ENCODE measurements at places on chromosomes 4 and X.
A peak's percentile ranks its signal among the peaks of the same experiment; 100 is the strongest.

- no peak for DNase-seq
Measured at GRCh38 chr4:181578911-181579310, 664.3 kb upstream of the TENM3 start.

DNA sequence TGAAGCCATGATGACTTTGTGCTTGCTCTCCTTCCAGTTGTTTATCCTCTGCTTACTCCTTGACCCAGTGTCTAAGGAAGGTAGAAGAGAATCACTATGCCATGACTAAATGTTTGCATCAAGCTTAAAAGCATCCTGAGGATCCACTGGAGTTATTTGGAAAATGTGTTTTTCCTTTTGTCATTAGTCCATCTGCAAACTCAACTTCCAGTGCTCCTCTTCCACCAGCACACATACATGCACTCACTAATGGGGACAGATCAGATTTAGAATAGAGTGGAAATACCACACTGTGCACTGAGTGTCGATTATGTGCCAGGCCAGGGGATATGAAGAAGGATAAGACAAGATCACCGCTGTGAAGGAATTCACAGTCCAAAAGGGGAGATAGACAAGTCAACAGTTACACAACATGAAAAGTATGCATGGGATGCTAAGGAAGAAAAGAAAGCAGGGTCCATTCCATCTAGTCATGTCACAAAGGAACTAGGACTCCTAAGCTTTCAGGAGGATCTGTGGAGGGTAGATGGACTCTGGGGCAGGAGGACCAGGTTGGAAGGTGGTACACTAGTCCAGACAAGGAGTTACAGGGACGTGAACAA is 1.9 kb downstream of the OCIAD2 start:
- DNase-seq: no peak

DNA sequence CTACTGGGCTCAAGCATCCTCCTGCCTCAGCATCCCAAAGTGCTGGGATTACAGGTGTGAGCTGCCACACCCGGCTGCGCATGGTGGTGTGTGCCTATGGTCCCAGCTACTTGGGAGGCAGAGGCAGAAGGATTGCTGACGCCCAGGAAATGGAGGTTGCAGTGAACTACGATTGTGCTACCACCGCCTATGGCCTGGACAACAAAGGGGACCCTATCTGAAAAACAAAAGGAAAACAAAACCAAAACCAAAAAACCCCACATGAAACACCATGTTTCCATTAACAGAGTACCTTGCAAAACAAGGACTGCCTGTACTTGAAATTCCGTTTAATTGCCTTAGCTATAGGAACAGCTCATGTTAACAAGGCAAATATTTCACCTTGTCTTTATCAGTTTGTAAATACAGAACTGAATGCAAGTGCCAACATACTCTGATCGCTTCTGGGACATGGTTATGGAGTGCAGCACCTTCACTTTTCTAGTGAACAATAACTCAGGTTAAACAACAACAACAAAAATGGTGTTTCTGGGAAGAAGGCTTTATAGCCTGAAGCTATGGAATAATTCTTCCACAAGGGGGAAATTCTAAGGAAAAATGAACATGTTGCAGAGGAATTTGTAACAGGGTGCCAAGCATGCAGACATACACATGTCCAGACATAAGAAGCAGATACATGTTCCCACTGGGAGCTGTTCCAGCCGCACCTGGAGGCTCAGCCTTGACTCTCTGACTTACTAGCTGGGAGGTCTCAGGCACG is 73.2 kb upstream of the STS start:
- no peak for DNase-seq

DNA sequence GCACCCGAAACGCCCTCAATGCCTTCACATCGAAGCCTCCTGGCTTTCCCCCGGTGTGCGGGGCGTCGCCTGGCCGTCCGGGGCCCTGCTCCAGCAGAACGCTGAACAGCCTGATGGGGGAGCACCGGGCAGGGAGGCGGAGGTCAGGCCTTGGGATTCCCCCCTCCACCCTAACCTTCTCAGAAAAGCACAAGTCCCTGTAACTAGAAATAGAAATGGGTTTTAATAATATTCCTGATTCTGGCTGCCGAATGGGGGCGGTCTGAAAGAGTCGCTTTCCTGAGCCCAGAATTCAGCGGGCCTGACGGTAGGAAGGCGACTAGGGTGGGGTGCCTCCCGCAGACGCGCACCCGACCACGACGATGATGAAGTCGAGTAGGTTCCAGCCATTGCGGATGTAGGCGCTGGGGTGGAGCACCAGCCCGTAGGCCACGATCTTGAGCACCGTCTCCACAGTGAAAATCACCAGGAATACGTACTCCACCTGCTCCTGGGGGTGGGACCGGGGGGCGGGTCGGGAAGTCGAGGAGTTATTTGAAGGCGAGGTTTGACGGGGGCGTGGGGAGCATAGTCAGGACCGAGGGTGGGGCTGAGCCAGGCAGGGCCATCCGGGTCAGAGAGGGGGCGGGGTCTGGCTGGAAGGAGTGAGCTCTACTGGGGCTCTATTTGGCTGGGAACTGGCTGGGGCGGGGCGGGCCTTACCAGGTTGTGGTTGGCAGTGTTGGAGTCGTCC is 2.5 kb downstream of the CACNA1F start:
- peak; percentile 5 for DNase-seq

- DNase-seq: no peak
Measured at GRCh38 chr4:5631352-5632065, 76.8 kb downstream of the EVC2 start.

- no peak for DNase-seq
Measured at GRCh38 chr4:123077330-123077729, 154.9 kb upstream of the NUDT6 start.

DNA sequence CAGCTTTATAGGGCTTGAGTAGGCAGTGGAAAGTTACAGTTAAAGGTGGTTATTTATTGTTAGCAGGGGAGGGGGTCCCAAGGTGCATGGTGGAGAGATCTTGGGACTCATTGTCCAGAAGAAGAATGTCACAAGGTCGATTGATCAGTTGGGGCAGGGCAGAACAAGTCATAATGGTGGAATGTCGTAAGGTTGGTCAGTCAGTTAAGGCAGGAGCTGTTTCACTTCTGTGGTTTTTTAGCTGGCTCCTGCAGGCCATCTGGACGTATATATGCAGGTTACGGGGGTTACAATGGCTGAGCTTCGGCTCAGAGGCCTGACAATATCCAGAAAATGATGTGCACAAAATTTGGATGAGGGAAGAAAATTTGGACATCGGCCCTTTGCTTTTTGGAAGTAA is 7.1 kb downstream of the OFD1 start:
- DNase-seq: no peak

- DNase-seq: no peak
Measured at GRCh38 chrX:127057891-127058619, 238.5 kb downstream of the PRR32 start.

DNA sequence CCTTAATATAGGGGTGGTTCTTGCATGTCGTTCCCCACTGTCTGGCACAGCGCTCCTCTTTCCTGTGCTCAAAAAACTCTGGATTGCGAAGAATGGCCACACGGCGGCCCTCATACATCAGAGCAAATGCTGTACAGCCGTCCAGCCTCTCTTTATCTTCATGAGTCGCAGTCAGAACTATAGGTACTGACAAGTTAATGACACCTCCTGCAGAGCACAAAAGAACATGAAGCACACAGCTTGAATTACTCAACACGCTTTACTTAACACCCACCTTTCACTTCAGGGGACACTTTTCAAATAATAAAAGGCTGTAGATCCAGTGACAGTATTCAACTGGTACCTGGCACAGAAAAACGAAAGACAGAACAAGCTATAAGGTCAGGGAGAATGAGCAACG is 65.3 kb downstream of the PAPSS1 start:
- no peak for DNase-seq

GRCh38 chr4:188986271-188986689 is 847.0 kb downstream of the TRIML1 start:
- DNase-seq: no peak

DNA sequence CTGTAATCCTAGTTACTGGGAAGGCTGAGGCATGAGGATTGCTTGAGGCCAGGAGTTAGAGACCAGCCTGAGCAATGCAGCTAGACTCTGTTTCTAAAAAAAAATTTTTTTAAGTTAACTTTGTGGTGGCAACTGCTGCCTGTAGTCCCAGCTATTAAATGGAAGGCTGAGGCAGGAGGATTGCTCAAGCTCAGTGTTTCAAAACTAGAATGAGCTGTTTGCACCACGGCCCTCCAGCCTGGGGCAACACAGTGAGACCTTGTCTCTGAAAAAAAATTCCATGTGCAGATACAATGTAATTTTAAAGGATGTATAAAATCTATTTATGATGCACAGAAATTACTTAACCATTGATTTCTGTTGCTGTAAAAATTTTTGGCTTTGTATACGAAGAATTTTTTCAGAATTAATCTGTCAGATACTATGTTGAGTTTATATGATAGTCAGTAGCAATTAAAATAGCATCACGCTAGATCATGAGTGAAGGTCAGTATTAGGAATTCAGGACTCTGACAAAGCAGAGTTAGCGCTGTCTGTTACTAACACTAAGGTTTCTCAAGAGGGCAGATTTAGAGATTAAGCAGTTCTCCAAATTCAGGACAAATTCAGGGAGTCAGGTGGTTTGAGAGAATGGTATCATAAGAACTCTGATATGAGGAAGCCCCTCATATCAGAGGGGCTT is 8.3 kb upstream of the AGA start:
- no peak for DNase-seq

DNA sequence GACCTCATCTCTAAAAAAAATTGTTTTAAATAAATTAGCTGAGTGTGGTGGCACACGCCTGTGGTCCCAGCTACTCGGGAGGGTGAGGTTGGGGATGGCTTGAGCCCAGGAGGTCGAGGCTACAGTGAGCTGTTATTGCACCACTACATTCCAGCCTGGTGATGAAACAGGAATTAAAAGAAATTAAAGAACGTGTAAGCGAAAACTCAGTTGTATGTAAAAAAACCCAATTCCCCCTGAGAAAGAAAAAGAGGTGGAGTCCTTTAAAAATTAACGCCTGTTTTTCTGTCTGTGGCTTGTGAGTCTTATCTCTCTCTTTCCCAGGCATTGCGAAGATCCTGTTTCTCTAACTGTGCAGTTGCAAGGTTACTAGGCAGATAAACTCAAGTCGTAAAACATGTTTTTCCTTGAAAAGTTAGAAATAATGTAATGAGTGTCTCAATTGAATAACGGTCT is 22.1 kb downstream of the EPGN start:
- DNase-seq: no peak

DNA sequence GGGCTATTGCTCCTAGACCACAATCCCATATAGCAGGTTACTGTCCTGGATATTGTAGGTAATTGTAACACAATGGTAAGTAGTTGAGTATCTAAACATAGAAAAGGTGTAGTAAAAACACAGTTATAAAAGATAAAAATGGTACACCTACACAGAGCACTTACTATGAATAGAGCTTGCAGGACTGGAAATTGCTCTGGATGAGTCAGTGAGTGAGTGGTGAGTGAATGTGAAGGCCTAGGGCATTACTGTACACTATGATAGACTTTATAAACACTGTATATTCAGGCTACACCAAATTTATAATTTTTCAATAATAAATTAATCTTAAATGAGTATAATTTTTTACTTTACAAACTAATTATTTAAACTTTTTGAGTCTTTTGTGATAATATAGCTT is 425.7 kb downstream of the PABPC4L start:
- DNase-seq: no peak

GRCh38 chr4:183783991-183784553 is 121.0 kb upstream of the STOX2 start:
- DNase-seq: no peak

DNA sequence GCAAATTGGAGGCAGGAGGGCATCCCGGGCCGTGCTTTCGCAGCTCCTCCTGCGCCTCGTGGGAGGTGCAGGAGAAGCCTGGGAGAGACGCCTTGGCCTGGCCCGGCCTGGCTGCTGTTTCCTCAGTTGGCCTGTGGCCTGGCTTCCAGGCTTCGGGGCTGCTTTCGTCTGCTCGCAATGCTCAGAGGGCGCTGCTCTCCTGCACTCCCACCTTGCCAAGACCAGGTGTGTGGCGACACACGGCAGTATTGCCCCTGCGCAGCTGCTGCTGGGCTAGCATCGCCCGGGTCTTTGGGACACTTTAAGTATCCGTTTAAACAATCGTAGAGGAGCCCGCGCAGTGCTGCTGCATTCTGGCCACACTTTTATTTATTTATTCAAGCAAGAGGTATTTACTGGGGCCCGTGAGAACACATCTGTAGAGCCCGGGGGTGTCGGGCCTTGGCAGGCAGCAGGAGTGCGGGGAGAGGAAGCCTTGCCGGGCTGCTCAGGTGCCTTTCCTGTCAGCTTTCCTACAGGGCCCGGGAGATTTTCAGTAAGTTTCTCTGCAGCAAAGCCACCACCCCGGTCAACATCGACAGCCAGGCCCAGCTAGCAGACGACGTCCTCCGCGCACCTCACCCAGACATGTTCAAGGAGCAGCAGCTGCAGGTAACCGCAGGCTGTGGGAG is 26.2 kb upstream of the HGFAC start:
- DNase-seq: no peak

GRCh38 chrX:73979551-73980131 is 324.3 kb upstream of the ZCCHC13 start:
- no peak for DNase-seq

DNA sequence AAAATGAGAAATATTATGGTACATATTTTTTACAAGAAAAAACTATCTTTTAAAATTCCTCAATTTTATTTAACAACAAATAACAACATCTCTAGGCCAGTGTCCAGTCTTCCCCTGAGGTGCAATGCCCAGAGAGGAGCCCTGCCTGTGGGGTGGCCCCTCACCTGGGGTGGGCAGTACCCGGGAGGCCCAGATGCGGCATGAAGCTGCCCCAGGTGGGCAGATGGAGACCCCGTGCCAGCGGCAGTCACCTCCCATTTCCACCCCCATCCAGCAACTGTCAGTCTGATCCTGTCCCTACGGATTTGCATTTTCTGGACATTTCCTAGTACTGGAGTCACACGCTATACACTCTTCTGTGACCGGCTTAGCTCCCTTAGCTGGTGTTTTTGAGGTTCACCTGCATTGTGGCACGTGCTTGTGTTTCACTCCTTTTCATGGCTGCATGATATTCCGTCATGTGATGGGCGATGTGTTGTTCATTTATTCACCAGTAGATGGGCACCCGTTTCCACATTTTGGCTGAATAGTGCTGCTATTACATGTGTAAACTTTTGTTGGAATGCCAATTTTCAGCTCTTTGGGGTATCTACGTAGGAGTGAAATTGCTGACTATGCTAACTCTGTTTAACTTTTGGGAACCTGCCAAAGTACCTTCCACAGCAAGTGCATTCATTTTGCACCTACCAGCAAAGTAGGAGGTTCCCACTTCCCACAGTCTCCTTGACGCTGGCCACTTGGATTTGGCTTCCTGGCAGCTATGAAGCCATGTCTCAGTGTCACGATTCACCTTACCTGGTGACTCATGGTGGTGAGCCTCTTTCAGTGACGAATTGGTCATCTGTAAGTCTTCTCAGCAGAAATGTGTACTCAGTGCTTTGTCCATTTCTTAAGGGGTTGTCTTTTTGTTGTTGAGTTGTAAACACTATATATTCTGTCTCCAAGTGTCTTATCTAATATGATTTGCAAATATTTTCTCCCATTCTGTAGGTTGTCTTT is 11.7 kb upstream of the MAEA start:
- no peak for DNase-seq
